ENCODE measurements at places on chromosomes 7 and 10.

DNA sequence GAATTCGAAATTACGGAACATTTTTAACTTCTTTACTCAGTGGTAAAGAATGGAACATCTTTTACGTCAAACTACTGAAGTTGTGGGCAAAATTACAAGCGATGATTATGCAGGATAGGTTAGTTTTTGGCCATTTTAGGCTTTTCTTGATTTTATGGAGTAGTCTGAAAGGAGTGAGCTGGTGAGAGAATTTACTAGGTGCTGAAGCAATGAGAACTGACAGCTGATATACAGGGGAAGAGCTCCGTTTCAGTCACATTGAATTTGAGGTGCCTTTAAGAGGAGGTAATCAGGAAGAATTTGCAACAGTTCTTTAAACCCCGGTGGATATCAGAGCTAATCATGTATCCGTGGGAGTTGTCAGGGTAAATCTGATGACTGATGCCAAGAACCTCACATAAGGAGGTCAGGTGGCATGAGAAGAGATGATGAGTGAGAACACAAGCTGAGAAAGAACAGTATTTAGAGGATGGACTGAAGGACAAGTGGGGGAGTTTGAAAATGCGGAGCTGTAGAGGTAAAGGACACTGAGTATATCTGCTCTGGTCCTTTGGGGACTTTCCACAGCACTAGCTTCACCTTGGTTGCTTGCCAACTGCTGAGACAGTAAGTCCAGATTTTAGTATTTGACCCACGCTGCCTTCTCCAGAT is 104.3 kb downstream of the AHR start:
- DNase-seq: no peak

DNA sequence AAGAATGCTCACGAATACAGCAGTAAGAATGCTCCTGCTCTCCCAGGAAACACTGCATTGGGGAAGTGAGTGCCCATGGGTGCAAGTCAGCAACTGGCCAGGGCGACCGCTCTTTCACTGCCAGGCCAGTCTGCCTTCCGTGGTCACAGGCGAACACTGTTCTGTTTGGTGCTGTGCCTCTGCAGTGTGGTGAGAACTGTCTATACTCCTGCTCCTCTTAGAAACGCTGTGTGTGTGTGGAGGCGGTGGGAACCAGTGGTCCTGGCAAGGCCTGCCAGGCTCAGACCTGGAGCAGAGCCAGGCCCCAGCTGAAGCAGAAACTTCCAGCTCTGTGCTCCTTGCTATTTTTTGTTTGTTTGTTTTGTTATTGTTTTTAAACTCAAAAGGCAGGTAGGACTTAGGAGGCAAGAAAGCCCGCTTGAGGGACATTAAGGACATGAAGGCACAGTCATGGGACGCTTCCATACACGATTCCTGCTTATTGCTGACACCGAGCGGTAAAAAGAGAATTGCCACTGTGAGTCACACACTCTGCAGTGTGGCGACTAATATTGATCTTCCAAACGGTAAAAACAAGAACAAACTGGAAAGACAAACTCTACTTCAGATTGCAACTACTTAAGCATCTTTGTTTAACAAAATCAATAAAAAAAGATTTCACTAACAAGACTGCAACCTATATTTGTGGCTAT is 430.8 kb downstream of the DNAJB6 start:
- no peak for DNase-seq

DNA sequence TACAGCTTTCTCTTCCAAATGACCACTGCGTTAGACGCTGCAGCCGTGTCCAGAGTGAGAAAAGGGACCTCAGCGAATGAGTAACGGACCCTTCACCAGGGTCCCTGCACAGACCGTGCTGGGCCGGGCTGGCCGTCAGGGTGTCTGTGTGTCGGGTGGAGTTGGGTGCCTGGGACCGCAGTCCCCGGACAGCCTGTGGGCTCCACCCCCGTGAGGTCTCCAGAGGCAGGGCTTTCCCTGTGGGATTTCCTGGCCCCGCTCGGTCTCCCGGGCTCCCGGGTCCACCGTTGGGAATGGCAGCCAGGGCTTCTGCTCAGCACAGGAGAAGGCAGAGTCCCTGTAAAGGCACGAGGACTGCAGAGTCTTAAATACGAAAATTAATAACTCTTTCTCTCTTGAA is 509.7 kb downstream of the TCERG1L start:
- DNase-seq: no peak

GRCh38 chr10:79061441-79062315 is 7.1 kb upstream of the ZMIZ1 start:
- no peak for DNase-seq

DNA sequence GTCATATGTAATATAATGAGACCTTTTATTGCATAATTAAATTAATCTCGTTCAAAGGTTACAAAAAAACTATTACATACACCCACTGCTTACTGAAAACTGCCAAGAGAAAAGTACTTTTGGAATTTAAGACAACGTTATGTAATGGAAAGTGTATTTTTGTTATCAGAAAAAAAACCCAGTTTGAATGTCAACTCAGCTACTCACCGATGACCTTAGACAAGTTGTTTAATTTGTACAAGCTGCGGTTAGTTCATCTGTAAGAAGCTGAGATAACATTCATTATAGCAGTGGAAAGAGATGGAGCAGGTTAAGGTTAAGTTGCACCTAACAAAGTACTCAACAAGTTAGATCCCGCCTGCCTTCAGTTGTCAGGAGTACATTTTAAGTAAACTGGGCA is 1.1 kb downstream of the PSMA2 start:
- DNase-seq: no peak

- DNase-seq: no peak
Measured at GRCh38 chr10:28738200-28738599, 60.9 kb downstream of the BAMBI start.

DNA sequence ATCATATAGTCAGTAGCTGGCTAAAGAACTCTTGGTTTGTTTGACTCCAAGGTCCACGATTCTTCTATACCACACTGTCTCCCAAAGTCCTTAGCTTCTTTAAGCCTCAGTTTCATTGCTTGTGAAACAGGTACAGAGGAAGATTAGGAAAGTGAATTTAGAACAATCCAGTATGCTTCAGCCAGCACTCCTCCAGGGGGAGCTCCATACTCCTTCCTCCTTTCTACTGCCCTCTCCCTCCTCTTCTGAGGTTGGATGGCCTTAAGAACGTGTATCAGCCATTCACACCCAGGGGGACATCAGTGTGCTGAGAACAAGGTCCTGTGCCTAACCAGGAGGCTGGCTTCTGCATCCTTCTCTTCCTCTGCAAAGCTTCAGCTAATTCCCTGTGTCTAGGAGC is 54.8 kb upstream of the CALD1 start:
- DNase-seq: no peak

DNA sequence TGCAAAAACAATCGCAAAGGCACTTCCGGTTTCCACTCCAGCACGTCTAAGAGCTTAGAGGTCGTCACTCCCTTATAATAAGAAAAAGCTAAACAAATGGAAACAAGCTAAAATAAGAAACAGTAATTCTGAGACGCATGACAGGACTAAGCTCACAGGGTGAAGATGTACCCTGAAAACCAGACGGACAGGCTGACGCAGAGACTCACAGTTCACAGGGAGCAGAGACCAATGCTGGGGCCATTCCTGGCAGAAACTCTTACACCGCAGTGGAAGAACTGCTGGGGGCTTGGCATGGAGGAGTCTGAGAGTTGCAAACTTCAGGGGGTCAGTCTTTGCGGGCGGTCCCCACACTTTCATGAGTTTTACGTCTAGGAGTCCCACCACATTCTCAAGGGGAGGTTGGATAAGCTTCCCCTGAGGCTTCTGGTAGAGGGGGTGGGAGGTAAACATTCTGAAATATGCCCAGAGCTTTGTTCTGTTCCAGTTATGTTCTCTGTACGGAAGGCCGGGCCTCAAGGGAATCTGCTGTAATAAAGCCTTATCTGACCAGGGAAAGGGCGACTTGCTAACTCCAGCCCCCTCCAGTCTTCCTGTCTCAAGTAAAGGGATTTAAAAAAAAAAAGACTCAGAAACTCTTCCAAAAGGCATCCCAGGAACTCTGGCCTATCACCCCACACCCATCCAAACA is 47.8 kb downstream of the BRI3 start:
- no peak for DNase-seq

- no peak for DNase-seq
Measured at GRCh38 chr10:49168831-49169500, 19.2 kb downstream of the TMEM273 start.

DNA sequence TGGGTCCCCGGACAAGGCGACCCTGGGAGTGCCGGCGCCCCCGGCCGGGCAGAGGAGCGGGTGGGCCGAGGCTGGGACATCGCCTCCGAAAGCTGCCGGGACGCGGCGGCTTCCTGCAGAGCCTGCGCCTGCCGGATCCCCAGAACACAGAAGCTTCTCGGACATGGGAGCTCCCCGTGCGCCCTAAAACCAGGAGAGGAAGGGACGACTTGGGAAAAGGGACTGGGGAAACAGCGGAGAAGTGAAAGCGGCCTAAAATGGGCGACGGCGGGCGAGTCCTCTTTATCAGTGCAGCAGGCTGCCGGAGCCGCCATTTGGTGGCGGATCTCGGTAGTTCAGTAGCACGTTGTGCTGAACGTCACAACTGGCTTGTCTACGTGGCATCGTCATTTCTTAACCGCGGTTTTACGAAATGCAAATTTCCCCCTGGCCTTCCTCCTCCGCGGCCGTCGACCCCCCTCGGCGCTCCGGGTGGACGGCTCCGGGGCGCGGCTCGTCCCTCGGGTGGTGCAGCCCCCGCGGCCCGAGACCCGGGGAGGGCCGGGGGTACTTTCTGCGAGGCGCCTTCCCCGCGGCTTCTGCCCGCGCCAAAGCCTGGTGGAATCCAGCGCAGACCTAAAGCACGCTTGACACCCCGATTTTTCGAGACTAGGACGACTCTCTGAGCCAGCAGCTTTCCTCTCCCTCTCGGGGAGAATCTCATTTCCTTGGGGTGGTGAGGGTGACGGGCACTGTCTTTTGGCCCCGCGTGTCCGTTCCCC is 9.9 kb upstream of the SPAG6 start:
- DNase-seq: peak; percentile 35

- no peak for DNase-seq
Measured at GRCh38 chr7:156192921-156193320, 380.7 kb upstream of the SHH start.

- DNase-seq: no peak
Measured at GRCh38 chr7:128037880-128038619, 6.8 kb upstream of the LRRC4 start.

DNA sequence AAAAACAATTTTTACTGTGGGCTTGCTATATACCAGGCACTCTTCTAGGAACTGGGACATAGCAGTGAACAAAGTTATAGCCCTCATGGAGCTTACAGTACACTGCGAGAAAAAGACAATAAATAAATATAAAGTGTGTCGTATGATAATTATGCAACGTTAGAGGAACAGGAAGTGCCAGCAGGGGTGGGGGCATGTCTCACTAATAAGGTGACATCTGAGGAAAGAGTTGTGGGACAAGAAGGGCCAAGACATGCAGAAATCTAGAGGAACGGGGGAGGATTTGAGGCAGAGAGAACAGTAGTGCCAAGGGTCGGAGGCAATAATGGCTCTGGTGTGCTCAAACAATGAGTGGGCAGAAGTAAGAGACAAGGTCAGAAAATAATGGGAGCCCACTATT is 52.8 kb downstream of the LMBR1 start:
- no peak for DNase-seq

DNA sequence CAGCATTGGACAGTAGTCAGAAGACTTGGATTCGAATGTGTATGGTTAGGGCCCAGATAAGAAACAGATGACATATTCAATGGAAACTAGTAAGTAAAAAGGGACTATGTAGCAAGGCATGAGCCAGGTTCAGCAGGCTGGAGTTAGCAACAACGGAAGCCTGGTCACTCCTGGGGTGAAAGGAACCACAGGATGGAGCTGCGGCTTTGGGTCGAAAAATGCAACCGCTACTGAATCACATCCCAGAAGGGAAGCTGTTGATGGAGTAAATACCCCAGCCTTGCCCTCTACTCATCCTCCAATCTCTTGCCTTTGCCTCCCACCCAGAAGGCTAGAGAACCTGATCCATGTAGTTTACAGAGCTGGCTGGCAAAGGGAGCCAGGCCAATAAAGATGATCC is 37.5 kb upstream of the EGR2 start:
- DNase-seq: no peak

- DNase-seq: no peak
Measured at GRCh38 chr7:45701701-45702510, 127.7 kb downstream of the ADCY1 start.

GRCh38 chr10:72728462-72728861 is 36.5 kb downstream of the MCU start:
- no peak for DNase-seq

- no peak for DNase-seq
Measured at GRCh38 chr10:78442836-78443550, 409.3 kb downstream of the RPS24 start.

DNA sequence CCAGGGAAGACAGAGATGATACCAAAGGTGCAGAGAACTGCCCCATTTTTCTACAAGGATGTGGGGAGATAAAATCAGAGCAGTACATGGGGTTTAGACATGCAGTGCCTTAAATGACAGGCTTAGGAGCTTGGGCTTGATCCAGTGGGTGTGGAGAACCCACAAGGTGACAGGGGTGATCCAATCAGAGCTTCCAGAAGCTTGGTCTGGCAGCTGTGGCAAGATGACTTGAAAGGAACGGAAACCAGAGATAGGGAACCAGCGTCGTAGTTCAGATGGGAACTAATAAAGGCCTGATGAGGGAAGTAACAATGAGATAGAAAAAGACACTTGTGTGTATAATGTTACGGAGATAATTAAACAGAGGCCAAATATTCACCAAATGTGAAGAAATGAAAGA is 80.7 kb downstream of the SLC37A3 start:
- no peak for DNase-seq

- no peak for DNase-seq
Measured at GRCh38 chr10:16770141-16770540, 47.1 kb downstream of the RSU1 start.

DNA sequence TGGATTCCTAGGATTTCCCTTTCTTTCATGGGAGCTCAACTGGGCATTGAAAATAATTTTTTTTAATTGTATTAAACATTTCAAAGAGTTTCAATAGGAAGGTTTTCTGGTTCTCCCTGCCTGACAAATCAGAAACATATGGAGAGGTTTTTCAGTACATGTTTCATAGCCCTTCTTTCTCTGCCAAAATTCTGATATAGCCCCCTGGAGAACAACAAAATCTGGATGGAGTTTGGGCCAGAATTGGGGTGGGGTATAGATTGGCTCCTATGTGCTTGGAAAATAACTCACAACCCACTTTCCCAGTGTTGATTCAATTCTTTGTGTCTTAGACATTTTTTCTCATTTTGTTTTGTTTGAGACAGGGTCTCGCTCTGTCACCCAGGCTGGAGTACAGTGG is 24.6 kb upstream of the EIF4H start:
- no peak for DNase-seq

DNA sequence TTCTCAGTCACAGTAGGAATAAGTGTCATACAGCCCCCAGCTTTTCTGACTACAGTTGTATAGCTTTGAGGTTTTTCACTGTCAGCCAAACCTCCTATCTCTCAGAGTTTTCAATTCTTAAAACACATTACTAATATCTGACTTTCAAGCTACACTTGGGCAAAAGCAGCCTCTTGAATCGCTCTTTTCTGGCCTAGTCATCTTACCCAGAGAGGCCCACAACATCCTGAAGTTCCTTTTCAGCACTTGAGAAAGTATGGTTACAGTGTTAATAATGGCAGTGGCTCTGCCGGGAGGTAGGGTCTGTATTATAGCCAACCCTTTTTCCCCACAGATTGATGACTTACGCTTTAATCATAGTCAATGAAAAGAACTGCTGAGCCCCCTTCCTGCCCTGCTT is 181.0 kb downstream of the LRRC4 start:
- no peak for DNase-seq
